HepG2 (cell line): ENCODE measurements at places on chromosomes 12 and 14.

DNA sequence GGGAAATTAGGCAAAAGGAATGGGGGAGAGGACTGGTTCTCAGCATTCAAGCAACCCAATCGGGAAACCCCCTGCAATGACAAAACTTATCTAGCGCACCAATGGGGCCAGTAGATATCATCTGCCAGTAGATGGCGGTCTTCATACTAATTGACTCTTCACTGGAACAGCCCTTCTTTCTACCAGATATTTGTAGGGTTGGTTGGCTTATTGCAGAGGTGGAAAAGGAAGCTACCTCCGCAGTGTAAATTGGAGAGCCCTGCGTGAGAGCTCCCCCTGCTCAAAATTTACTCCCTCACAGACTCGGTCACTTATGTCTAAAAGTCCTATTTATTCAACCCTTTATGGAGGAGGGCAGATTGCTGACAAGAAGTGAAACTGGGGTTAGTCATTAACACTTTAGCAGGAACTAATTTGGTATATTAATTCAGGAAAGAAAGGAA lies 166.1 kb upstream of the CCND2 start:
- peak; percentile 55 for DNase-seq

DNA sequence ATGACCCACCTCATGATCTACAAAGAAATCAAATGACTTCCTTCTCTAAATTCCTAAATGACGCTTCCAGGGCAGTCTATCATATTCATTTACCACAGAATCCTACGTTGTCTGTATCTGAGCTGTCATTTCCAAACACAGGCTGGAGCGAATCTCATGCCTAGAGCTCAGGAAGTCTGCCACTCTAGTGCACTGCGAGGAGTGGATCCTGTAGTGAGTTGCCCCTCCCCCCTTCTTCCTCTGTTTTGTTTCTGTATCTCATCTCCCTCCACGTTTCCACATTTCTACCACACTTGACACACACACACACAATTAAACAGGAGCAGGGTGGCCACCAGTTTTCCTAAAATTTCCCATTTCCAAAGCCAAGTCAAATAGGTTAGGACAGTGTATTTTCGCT lies 415.4 kb upstream of the PRICKLE1 start:
- no peak for DNase-seq

DNA sequence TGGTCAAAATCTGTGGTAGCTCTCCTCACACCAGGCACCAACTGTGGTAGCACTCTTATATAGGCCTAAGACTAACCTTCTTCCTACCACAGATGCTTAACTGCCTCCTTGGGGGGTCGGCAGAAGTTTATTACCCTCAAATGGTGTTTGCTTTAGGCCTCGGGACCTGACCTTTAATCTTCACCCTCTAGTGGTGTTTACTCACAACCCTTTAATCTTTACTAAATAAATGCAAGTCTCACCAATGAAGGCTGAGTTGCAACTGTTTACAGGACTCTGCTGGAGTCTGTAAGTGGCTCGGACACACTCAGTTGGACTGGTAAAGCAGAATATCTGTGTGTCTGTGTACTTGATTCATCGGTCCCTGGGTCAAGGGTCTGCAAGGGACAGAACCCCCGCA lies 29.4 kb downstream of the CCER1 start:
- DNase-seq, result no peak

DNA sequence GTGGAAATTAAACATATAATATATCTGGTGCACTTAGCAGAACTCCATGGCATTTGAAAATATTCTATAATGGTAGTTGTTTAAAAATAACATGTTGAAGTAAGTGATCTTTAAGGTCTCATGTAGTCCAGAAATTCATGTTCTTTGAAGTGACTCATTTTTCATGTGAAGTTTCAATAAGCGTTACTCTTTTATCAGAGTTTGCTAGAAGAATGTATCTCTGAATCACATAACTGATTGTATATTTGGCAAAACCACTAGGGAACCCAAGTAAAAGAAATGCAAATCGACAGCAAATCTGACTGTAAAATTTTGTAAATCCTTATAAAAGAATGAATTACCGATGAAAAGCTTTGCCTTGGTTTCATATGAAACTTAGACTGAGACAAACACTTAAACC lies 463.3 kb downstream of the TMTC2 start:
- no peak for DNase-seq

GRCh38 chr12:7001921-7002591 lies 16.2 kb downstream of the LPCAT3 start:
- no peak for DNase-seq

DNA sequence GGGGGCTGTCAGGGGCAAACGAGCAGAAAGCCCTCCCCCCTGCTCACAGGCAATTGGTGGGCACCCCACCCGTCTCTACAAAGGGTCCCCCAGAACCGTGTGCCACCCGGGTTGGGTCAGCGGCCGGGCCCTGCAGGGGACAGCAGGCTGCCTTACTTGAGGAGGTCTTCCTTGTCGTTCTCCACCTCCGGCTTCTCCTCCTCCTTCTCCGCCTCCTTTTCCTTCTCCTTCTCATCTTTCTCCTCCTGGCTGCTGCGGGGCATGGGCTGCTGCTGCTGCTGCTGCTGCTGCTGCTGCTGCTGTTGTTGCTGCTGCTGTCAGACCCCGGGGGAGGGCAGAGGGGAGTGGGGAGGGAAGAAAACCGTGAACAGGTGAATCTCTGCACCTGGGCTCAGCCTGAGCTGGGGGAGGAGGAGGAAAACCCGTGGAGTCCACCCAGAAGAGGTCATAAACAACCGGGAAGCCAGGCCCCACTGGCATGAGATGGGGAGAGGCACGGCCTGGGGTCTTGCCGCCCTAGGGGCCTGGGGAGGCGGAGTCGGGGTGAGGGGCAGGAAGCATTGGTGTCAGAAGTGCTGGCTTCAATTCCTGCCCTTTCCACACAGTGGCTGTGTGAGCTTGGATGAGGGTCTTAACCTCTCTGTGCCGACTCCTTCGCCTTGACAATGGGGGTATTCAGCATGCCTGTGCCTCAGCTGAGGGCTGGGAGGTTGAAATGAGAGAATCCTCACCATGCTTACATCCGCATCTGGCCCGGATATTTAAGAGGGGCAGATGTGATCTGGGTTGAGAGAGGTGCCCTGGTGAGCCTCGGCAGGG lies 107.6 kb downstream of the RFLNA start:
- DNase-seq, result no peak

GRCh38 chr14:31441273-31442111 lies 15.8 kb downstream of the DTD2 start:
- no peak for DNase-seq

GRCh38 chr12:18899678-18900317 lies 161.9 kb downstream of the CAPZA3 start:
- DNase-seq, result no peak

GRCh38 chr14:72613975-72614319 lies 280.0 kb downstream of the DPF3 start:
- no peak for DNase-seq

- no peak for DNase-seq
These were observed 50.2 kb upstream of the GALNT9 start for GRCh38 chr12:132379576-132379975.

DNA sequence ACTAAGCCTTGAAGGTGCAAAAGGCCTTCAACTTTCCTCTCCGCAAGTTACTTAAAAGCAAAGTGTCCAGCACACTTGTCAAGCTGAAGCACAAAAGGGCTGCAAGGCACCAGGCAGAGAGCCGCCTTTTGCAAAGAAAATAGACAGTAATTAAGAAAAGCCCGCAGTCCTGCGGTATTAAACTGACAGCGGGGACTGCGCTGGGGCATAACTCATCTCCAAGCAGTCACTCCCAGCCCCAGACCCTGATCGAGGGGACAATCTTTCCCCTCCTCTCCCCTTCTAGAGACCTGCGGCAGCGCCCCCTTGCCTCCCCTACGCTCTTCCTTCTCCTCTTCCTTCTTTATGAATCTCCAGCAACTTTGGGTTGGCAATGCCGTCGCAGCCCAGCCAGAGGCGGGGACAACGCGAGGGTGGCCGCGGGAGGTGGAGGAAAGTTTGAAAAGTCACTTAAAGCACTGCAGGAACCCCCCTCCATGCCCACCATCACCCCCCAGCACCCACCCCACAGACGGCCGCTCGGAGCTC lies 200.9 kb upstream of the CAND1 start:
- DNase-seq, result no peak

DNA sequence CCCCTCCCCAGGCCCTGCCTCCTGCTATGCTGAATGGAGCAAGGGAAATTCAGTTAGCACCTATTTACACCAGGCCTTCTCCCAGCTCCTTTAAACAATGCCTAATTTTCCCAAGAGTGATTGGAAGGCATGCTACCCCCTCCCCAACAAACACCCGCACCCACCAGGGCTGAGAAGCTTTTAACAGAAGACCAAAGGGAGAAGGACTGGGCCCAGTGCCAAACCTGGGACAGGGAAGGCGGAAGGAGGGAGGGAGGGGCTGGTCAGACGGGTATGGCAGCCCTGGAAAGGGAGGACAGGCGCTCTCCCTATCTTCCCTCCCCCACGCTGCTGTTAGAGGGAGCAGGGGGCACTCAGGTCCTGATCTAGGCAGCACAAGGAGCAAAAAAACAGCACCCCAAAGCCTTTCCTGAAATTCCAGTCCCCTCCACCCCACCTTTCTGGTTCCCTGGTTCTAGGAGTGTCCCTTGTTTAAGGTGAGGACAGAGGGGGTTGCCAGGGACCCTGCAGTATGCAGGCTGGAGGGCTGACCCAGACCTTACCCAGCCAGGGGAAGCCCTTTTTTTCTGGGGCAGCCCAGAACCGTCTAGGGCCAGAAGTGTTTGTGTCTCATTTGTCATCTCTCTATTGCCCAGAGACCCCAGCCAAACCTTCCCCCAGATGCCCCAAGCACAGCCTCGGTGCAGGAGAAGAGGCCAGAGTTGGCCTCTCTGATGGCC lies 2.4 kb upstream of the KRT8 start:
- DNase-seq, result peak; percentile 48

- DNase-seq, result no peak
These were observed 83.2 kb downstream of the HMGA2 start for GRCh38 chr12:65907513-65907912.

DNA sequence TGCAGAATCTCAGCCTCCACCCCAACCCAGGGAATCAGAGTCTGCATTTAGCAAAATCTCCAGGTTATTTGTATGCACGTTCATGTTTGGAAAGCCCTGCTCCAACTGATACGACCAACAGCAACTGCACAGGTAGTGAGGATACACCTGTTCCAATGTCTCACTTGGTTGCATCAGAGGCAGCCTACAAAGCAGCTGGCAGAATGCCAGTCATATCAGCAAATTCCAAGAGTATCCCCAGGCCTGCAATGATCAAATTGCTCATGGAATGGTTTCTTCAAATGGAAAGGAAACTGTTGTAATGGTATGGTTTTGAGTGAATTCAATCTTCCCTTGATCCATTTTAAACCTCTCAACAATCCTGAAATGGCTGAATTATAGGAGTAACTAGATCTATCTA lies 75.4 kb downstream of the GRIP1 start:
- no peak for DNase-seq

DNA sequence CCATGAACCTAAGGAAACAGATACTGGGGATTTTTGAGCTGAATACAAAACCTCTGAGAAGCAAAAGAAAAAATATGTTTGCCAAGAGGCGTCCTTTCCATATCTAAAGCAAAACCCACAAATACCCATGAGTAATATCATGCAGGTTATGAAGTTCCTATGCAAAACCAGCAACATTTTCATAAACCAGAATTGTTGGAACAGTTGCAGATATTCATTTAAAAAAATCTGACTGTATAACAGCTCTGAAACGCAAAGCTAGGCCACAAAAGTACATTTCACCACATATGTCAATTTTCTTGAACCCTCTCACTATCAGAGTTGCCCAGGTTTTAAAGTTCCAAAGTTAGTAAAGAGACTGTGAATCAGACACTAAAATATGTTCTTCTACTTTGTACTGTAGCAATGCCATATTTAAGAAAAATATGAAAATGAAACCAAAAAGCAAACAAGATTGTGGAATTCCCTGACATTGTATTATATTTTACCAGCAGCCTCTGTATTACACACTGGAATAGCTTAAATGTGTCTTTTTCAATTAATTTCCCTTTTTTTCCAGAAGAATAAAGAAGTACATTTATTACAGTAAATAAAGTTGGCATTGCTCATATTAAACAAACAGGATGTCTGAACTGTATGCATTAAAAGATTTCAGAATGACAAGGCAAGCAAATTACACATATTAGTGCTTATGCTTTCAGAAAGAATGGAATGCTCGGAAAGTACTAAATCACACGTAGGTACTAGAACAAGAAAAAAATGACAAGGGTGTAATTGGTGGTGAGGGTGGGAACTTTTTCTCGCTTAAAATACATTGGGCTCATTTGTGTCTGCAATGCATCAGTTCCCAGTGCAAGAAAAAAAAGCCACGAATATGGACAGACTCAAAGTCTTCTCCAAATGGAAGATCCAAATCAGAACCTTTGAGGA lies 33.6 kb upstream of the HIF1A start:
- no peak for DNase-seq

DNA sequence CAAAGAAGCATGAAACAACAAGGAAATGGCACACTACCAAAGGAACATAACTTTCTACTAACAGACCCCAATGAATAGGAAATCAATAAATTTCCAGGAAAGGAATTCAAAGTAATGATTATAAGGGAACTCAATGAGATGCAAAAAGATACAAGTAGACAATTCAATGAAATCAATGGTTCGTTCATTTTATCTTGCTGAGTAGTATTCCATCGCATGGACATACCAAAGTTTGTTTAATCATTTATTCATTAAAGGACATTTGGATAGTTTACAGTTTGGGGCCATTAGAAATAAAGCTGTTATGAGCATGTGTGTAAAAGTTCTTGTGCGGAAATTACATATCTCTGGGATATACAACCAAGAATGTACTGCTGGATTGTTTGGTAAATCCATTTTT lies 35.0 kb upstream of the LYZ start:
- DNase-seq, result no peak

GRCh38 chr14:104342435-104343293 lies 204.3 kb downstream of the KIF26A start:
- DNase-seq, result no peak

- no peak for DNase-seq
These were observed 64.5 kb downstream of the CAND1 start for GRCh38 chr12:67333649-67334048.

- DNase-seq, result no peak
These were observed 39.2 kb upstream of the SOCS2 start for GRCh38 chr12:93533310-93533709.

- no peak for DNase-seq
These were observed 6.6 kb upstream of the ABCD2 start for GRCh38 chr12:39626033-39626814.

- no peak for DNase-seq
These were observed 91.9 kb downstream of the DAD1 start for GRCh38 chr14:22497144-22497423.

- peak; percentile 10 for DNase-seq
These were observed 64.1 kb downstream of the ZNF641 start for GRCh38 chr12:48286665-48287064.

DNA sequence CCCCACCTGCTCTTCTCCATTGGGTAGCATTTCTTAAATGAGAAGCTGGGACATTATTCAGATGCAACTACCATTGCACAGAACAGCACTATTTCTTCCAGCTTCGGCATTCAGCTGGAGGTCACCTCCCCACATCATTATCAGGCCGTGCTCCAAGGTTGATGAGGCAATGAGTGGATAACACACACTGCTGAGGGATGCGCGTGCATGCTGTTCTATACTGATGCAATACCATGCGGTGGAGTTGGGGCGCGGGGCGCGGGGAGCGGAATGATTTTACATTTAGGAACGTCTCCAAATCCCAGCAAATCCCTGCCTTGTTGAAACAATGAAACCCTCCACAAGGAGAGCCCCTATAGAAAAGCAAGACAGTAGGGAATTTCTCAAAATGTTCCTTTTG lies 283.4 kb downstream of the GRIN2B start:
- DNase-seq, result no peak

- DNase-seq, result no peak
These were observed 41.9 kb downstream of the PELI2 start for GRCh38 chr14:56160088-56160487.

- DNase-seq, result no peak
These were observed 62.9 kb downstream of the SAMD4A start for GRCh38 chr14:54629635-54630360.
